Activated CD8-positive, alpha-beta T cell treated with anti-CD3 and anti-CD28 coated beads for 36 hours (primary cell): ENCODE measurements at places on chromosomes 16 and 17. TPM values are rescaled to one million over a fixed set of nuclear protein-coding genes. Genes with fewer than 3 reads are reported as not detected.

GRCh38 chr16:80084614-80085013, 456.2 kb upstream of the DYNLRB2 start:
- no peaks in the 10 kb centered on the region for H3K36me3 ChIP-seq
- H3K4me1 ChIP-seq: no peaks in the 10 kb centered on the region
- no peak overlapping the region for H3K27ac ChIP-seq
- H3K4me3 ChIP-seq: no peak overlapping the region
- H3K27me3 ChIP-seq: no peaks in the 10 kb centered on the region

The ATAD5 gene
- 34.5 TPM for total RNA-seq

GRCh38 chr17:79829004-79829403, 10.2 kb downstream of the CBX4 start:
- H3K4me1 ChIP-seq: peaks cover 15% of the 10 kb centered on the region
- peaks cover 8% of the 10 kb centered on the region for H3K27me3 ChIP-seq
- no peak overlapping the region for H3K4me3 ChIP-seq
- no peak overlapping the region for H3K27ac ChIP-seq
- H3K36me3 ChIP-seq: peaks cover 3% of the 10 kb centered on the region

- H3K27ac ChIP-seq: no peak overlapping the region
- no peaks in the 10 kb centered on the region for H3K36me3 ChIP-seq
- DNase-seq: no peak
- no peak overlapping the region for H3K4me3 ChIP-seq
- H3K4me1 ChIP-seq: no peaks in the 10 kb centered on the region
Observed at GRCh38 chr17:41775394-41776226, 10.9 kb downstream of the JUP start.
